Activated CD8-positive, alpha-beta memory T cell treated with anti-CD3 and anti-CD28 coated beads for 1 hour (primary cell): ENCODE measurements at places on chromosomes 7 and 10.
A peak's percentile ranks its signal among the peaks of the same experiment; 100 is the strongest.

GRCh38 chr7:108697254-108697653, 127.6 kb downstream of the DNAJB9 start:
- no peak for DNase-seq

DNA sequence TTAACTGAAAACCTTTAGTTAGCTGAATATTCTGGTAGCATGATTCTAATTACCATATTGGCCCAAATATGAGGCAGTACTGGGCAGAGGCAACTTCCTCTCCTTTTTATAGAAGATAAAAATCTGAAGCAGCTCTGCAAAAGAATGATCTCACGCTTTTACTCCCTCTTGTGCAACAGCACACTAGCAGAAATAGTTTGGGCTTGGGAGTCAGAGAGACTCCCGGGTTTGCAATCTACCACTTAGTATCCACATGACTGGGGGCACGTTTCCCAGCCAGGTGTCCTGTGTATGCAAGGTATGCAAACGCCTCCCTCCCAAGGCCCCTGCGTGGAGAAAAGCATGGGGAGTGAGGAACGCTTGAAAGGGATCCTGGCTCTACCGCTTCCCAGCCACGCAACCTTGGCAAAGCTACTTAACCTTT, 47.2 kb upstream of the RHEB start:
- DNase-seq: no peak

GRCh38 chr10:132640326-132641125, 102.9 kb downstream of the INPP5A start:
- DNase-seq: no peak

DNA sequence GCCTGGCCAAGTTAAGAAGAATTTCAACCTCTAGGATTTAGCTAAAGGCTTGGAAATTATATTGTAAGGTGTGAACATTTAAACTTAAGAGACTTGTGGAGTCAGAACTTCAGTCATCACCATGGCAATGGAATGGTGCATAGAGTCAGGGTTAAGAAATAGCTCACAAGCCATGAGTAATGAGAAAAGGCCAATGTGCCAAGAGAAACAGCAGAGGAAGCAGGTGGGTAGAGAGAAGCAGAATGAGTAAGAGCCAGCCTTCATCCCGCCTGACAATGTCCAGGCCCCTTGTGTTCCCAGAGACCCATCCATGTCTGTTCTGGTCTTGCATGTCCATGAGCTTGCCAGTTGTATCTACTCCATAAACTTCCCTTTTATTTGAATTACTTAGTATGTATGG, 62.6 kb upstream of the TBX20 start:
- DNase-seq: no peak

- DNase-seq: no peak
Observed at GRCh38 chr10:123642293-123642692, 23.9 kb upstream of the GPR26 start.

GRCh38 chr7:99120916-99121315, 23.0 kb downstream of the SMURF1 start:
- DNase-seq: no peak

GRCh38 chr7:35533902-35534301, 161.0 kb downstream of the HERPUD2 start:
- no peak for DNase-seq

- no peak for DNase-seq
Observed at GRCh38 chr10:112689327-112690072, 242.5 kb downstream of the VTI1A start.

- DNase-seq: peak; percentile 24
Observed at GRCh38 chr7:104207731-104208420, at the start of gene ORC5. Gene ORC5 (minus strand): TSS chr7:104208013. CDS start chr7:104207904, 109 bp downstream.

DNA sequence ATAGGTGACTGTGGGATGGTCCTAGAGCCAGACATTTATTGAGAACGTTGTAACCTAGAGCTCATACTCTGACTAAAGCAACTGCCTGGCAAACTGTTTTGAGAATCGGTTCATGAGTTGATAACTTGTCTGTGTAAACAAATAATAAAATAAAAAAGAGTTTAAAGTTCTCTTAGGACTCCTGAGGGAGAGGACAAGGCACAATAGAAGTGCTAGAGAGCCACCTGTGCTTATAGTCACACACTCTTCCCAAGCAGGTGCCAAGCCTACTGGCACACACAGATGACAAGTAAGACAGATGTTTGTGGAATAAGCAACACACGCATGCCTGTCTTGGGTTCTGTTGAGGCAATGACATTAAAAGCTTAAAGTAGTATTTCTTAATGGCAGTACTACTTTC, 7.9 kb downstream of the EDRF1 start:
- no peak for DNase-seq

DNA sequence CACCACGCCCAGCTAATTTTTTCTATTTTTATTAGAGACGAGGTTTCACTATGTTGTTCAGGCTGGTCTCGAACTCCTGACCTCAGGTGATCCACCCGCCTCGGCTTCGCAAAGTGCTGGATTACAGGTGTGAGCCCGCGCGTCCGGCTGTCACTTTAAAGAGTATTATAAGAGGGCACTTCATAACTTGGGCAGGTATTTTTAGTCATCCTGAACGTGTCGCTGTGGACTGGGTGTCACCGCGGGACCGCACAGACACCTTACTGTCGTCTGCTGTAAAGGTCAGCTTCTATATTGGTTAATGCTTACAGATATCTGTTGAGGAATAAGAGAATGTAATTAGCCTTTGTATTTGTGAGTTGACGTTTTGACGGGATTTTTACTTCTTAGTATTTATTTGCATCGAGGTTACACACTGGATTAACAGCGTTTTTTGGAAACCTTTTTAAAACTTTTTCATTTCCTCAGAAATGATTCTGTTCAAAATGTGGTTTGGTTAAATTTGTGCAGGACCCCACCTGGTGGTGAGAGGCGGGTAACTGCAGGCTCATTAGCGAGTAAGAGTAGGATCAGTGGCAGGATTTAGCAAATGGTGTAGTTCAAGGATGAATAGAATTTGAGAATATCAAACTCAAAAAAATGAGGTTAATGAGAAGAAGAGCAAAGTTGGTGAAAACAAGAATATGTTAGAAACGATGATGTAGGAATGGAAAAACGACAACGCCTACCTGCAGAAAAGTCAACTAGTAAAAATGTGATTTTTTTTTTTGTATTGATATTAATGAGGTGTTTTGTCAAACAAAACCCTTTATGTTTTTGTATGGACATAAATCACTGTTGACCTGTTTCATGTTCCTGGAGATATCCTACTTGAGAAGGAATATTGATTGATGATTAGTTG, 3.2 kb downstream of the DNAJB6 start:
- peak; percentile 24 for DNase-seq

GRCh38 chr10:12500381-12501303, 151.3 kb downstream of the CAMK1D start:
- DNase-seq: no peak

DNA sequence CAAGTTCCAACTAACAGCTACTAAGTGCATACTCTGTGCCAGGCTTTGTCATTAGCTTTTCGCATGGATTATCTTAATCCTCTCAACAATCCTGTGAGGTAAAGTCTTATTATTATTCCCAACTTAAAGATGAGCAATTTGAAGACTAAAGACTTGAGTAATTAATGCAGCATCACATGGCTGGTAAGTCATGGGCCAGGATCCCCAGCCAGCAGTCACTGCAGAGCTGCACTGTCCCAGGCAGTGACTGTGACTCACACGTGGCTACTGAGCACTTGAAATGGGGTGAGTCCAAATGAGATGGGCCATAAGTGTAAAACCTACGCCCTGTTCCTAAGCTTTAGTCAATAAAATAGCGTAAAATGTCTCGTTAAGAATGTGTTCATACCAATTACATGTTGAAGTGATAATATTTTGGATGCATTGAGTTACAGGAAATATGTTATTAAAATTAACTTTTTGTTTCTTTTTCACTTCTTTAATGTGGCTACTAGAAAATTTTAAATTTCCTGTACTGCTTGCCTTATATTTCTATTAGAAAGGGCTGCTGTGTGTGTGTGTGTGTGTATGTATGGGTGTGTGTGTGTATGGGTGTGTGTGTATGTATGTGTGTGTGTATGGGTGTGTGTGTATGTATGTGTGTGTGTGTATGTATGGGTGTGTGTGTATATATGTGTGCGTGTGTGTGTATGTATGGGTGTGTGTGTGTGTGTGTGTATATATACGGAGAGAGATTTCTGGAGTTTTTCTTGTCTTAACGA, 756.3 kb downstream of the AUTS2 start:
- no peak for DNase-seq

GRCh38 chr7:56222866-56223265, 106.6 kb upstream of the NUPR2 start:
- no peak for DNase-seq

- no peak for DNase-seq
Observed at GRCh38 chr10:13865758-13866491, 279.2 kb downstream of the PRPF18 start.

- DNase-seq: no peak
Observed at GRCh38 chr7:1055956-1056784, 11.8 kb downstream of the GPR146 start.

GRCh38 chr10:80662429-80663261, 124.9 kb downstream of the SH2D4B start:
- DNase-seq: peak; percentile 48

- no peak for DNase-seq
Observed at GRCh38 chr7:137160236-137160635, 183.3 kb downstream of the PTN start.

DNA sequence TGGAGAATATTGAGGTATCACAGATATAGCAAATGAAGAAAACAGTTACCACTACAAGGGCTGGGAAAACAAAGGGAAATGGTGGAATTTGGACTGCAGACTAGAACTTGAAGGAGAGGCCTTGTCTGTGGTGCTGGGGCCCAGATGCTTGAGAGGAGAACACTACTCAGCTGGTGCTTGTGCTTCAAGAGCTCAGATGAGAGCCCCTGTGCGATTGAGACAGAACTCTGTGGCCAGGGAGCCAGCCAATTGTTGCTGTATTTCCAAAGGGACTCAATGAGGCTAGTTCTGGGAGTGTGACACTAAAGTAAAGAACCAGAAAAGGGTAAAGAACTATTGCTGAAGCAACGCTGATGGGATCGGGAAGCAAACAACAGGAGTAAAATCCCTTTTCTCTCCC, 406.5 kb upstream of the SEMA3D start:
- no peak for DNase-seq

- DNase-seq: no peak
Observed at GRCh38 chr7:44846816-44847508, 925 bp downstream of the H2AZ2 start.

DNA sequence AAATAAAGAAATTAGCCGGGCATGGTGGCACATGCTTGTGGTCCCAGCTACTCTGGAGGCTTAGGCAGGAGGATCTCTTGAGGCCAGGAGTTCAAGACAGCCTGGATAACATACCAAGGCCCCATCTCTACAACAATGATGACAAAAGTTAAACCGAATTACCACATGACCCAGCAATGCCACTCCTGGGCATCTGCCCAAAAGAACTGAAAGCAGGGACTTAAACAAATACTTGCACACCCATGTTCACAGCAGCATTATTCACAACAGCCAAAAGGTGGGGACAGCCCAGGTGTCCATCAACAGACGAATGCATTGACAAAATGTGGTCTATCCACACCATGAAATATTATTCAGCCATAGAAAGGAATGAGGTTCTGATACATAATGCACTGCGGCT, 83.9 kb downstream of the HIP1 start:
- DNase-seq: no peak

- DNase-seq: no peak
Observed at GRCh38 chr10:79090134-79090803, 21.5 kb downstream of the ZMIZ1 start.

DNA sequence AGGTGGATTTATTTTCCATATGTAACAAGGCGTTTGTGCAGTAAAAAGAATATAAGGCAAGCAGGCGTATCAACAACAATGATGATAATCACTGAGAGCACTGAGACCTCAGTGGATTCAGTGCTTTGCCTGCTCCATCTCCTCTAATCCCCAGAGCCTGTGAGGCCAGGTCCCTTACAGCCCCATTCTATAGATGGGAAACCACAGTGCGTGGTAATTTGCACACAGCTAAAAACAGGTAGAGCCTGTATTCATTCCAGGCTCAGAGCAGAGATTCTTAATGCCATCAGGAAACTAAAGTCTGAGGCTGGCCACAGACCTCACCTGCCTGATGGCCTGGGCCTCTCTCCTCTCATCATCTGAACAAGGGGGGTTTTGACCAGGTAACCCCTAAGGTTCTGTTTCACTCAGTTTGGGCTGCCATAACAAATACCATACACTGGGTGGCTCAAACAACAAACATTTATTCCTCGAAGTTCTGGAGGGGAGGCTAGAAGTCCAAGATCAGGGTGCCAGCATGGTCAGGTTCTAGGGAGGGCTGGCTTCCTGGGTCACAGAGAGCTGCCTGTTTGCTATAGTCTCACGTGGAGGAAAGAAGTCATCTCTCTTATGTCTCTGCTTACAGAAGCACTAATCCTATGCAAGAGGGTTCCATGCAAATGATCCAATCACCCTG, 10.3 kb upstream of the RASSF4 start:
- no peak for DNase-seq

DNA sequence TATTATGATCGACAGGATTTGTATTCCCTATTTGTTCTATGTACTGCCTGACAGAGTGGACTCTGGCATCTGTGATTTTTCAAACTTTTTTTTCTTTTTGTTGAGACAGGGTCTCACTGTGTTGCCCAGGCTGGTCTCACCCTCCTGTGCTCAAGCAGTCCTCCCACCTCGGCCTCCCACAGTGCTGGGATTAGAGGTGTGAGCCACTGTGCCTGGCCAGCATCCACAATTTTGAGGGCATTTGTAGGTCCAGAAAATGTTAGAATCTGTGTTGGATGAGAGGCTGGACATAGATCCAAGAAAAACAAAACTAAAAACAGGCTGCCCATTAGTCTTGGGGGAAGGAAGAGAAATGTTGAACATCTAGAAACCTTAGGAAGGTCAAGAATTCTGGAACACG, 34.3 kb downstream of the SGPL1 start:
- no peak for DNase-seq

DNA sequence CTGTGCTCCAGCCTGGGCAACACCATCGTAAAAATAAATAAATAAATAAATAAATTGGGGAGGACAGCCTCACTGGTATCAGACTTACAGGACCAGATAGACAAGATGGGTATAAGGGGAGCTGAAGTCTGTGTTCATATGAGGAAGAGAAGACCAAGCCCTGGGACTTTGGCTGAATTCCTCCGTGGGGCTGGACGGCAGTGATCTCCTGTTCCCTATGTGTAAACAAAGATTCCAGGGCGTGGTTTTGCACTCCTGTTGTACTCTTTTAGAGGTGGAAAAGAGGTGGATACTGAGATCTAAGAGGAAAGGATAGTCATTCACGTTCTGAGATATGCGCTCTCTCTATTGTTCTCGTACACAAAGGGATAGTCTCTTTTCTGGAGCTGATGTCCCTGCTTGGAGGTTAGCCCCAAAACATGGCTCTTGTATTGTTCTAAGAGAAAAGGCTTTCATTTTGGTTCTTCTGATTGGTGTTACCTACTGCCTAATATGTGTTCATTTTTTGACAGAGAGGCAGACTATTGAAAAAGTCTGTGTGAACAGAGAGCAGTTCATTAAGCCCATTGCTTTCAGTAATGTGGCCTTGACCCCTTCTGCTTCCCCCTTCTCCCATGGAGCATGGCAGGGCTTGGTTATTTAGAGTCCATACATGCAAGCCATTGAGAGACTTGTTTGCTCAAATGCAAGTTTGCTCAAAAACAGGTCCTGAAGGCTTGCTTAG, 12.3 kb downstream of the KCTD7 start:
- DNase-seq: no peak

GRCh38 chr10:59771162-59771807, 18.0 kb upstream of the MRLN start:
- DNase-seq: no peak
